ENCODE measurements at places on chromosomes 13 and 19.

GRCh38 chr19:14031719-14032480 lies at the start of gene IL27RA:
Gene IL27RA, plus strand, starts transcription at chr19:14031762. Its CDS starts 111 bp downstream, at chr19:14031873.
- peak; percentile 32 for DNase-seq

- no peak for DNase-seq
These were observed 53.0 kb downstream of the SACS start for GRCh38 chr13:23380534-23380933.

- DNase-seq: no peak
These were observed 6.5 kb downstream of the RASAL3 start for GRCh38 chr19:15457701-15458484.

DNA sequence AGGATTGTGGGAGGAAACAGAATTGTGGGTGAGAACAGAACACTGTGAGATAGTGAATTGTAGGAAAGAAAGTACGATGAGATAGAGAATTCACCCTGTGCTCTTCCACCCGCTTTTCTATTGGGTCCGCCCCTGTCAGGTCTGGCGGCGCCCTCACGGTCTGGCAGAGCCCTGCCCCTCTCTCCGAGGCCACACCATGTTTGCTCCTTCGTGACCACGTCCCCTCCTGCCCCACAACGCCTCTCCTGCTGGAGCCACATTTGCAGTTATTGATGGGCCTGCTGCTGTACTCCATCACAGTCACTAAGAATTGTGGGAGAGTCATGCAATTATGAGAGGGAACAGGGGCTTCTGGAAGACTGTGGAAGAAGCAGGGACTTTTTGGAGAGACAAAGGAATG lies 473.1 kb downstream of the KLF12 start:
- DNase-seq: no peak

- DNase-seq: no peak
These were observed 93.7 kb upstream of the SGCG start for GRCh38 chr13:23086968-23087623.

DNA sequence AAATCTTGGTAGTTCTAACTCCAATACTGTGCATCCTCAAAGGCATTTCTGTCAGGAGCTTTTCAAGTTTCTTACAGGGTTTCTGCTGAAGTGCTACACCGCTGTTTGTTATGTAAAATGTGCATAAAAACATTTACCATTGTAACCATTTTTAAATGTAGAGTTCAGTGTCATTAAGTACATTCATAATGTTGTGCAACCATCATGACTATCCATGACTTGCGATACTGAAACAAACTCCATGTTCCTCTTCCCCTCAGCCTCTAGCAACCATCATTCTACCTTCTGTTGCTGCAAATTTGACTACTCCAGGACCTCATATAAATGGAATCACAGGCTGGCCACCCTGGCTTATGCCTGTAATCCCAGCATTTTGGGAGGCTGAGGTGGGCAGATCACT lies 14.4 kb upstream of the SLC25A42 start:
- DNase-seq: no peak

GRCh38 chr19:2443785-2444182 lies 13.0 kb downstream of the LMNB2 start:
- no peak for DNase-seq

- no peak for DNase-seq
These were observed 47.7 kb upstream of the USPL1 start for GRCh38 chr13:30569901-30570576.

- DNase-seq: no peak
These were observed 600.8 kb downstream of the DCT start for GRCh38 chr13:93878675-93879074.

GRCh38 chr13:71979616-71980015 lies 112.6 kb upstream of the DACH1 start:
- no peak for DNase-seq

- no peak for DNase-seq
These were observed 359.3 kb upstream of the PCDH20 start for GRCh38 chr13:61774903-61775302.

DNA sequence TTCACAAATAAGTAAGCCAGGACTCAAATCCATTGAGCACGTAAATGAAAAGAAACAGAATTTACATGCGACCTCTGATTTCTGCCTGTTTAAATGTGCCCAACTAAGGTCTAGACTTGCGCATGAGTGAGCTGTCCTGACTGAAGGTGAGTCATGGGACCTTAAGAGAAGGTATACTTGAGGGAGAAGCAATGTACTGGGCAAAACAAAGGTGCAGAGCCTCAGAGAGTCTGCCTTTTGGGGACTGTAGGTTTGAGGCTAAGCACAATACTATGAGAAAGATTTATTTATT lies 45.8 kb downstream of the UFM1 start:
- no peak for DNase-seq

DNA sequence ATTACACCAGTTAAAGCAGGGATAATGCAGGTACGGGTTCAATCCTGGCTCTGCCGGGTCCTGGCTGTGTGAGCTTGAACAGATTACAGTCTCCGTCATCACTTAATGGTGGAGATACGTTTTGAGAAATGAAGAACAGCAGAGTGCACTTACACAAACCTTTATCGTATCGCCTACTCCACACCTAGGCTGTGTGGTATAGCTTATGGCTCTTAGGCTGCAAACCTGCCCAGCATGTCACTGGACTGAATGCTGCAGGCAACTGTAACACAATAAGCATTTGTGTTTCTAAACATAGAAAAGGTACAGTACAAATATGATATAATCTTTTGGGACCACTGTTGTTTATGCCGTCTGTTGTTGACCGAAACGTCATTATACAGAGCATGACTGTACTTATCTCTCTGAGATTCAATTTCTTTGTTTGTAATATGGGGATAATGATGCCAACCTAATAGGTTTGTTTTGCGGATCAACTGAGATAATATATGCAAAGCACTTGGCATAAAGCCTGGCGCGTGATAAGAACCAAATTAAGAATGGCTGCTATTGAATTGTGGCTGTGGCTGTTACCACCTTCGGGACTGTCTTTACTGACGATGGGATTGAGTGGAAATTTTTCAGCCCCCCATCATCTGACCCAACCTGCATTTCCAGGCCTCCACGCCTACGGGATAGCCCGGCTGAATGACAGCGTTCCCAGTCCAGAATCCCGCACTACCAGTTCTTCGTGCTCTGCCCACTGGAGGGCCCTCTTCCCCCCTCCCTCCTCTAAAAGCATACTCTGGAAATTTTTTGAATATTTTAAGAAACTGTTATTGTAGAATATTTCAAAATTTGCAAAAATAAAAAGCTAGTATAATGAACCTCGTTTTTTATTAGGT lies 11.2 kb downstream of the KRTDAP start:
- no peak for DNase-seq

- no peak for DNase-seq
These were observed 84.9 kb downstream of the CHST8 start for GRCh38 chr19:33706631-33707030.

GRCh38 chr19:56162258-56162657 lies 13.6 kb upstream of the GALP start:
- DNase-seq: no peak

- DNase-seq: no peak
These were observed 1.4 kb upstream of the SCEL start for GRCh38 chr13:77533875-77534788.

- DNase-seq: no peak
These were observed 18.6 kb upstream of the LMTK3 start for GRCh38 chr19:48530066-48530720.

DNA sequence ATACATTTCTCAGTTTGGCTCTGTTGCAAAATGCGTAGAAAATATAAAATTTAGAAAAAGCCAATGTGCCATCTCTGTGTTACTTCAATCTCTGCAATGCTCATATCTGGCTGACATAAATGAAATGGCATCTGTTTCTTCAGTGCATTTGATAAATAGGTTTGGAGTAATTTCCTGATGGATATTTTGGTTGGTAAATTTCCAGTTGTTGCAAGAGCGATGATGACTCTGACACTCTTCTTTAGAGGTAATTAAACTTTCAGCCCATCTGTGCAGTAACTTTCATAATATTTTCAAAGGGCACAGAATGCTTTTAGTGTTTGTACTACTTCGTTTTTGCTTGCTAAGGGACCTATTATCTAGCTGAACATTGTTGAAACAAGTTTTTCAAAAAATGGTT lies 1286.4 kb downstream of the PCDH9 start:
- no peak for DNase-seq

GRCh38 chr19:55678121-55678671 lies 3.2 kb downstream of the EPN1 start:
- DNase-seq: peak; percentile 20

DNA sequence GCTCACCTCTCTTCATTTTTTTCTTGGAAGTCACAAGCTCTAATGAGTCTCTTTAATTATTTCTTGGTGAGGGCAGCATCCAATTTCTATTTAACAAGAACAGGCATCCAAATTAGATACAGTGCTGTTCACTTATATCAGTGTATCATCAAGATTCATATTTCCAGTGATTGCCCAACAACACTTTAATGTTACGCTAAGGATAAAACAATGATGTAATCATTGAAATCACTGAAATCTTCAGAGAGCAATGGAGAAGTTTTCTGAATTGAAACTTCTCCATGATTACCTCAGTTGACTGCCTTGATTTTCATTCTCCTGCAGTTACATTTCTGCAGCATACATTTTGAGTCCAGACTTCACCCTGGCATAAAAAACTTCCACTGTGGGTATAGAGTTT lies 17.1 kb upstream of the LRCH1 start:
- DNase-seq: no peak

GRCh38 chr13:33764716-33765115 lies 53.2 kb upstream of the RFC3 start:
- no peak for DNase-seq

- DNase-seq: no peak
These were observed 6.0 kb downstream of the KANK2 start for GRCh38 chr19:11191273-11191755.

GRCh38 chr19:1699998-1700732 lies 47.8 kb upstream of the TCF3 start:
- DNase-seq: no peak

DNA sequence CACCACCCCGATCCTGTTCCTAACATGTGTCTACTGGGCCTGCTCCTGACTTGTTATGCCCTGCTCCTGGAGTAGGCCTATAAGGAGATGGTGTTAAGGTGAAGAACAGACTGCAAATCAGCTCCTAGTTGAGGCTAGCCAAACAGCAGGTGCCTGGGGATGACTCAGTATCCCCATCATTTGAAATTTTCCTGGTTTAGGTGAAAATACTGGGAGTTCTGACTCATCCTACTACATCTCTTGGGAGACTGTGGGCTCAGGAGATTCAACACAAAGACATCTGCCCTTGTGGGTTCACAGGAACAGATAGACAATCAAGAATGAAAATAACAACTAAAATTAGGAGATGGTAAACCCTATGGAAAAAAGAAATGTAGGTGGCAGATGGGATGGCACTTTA lies 41.2 kb downstream of the BRD4 start:
- no peak for DNase-seq

DNA sequence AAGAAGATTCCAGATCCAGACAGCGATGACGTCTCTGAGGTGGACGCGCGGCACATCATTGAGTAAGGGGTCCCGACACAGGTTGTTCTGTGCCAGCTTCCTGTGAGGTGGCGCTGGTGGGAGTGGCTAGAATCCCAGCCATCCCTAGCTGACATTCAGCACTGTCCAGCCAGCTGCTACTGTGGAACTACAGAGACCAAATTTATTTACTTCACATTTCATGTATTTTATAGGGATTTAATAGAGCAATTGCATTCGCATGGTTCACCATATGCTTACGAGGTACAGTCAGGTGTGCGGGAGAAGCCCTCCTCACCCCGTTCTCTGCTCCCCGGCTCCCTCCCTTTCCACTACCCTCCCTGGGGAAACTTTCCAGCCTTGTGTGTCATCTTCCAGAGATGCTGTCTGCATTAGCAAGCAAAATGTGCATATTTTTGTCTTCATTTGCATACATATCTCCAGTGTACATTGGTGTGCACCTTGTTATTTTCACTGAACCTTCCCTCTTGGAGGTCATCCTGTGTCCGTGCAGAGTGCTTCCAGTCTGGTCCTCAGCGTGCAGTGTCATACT lies 47.2 kb downstream of the SMARCA4 start:
- DNase-seq: no peak

GRCh38 chr13:109275852-109276251 lies 510.5 kb downstream of the IRS2 start:
- no peak for DNase-seq

DNA sequence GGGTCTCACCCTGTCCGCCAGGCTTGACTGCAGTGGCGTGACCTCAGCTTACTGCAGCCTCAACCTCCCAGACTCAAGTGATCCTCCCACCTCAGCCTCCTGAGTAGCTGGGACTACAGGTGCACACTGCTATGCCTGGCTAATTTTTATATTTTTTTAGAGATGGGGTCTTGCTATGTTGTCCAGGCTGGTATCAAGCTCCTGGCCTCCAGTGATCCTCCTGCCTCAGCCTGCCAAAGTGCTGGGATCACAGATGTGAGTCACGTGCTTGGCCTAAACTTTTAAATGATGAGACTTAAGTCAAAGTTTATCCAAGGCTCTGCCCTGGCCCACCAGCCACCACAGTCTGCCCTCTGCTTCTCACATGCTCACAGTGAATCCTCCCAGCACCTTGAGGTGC lies 2.2 kb downstream of the C19orf33 start:
- DNase-seq: no peak

- no peak for DNase-seq
These were observed 46.4 kb downstream of the THSD1 start for GRCh38 chr13:52359534-52359933.

DNA sequence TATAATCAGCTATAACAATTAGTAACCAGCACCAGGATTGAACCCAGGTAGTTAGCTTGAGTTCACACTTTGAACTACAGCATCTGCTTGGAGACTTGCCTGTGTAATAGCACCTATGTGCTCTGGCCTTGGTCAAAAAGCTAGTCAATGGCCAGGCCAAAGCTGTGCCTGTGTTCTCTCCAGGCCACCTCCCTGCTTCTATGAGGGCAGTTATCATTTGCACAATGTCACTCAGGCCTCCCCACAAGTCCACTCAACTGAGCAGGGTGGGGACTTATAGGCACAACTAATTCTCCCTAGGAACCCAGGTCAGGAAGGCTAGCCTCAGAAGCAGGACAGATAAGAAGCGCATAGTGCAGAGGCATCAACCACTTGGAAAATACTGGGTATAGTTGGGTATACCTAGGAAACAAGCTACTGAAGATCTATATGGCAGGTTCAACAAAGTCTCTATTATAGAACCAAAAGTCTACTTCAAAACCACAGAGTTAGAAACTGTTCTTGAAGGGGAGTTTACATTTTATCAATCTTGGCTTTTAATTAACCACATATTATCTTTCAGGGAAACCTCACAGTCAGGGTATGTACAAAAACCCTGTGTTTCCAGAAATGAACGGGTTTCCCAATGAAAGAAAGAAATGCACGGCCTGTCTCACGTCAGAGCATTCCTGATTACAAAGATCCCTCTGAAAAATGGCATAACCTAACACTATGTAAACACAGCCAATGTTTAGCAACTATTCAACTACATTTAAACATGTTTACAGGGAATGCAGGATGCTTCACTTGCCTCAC lies 140.9 kb downstream of the ABCC4 start:
- DNase-seq: no peak

- no peak for DNase-seq
These were observed 25.9 kb downstream of the ZFR2 start for GRCh38 chr19:3842948-3843347.

GRCh38 chr19:13726323-13726722 lies 38.0 kb upstream of the MRI1 start:
- DNase-seq: no peak

GRCh38 chr13:74675182-74675581 lies 541.0 kb upstream of the KLF12 start:
- DNase-seq: no peak

Measured in substantia nigra (tissue), 51 donors.